ENCODE measurements at places on chromosomes 2 and 18. TPM values are rescaled to one million over a fixed set of nuclear protein-coding genes. Genes with fewer than 3 reads are reported as not detected.

The GAL3ST2 gene
- total RNA-seq: 0.25 TPM

The TSPYL6 gene
- 0.25 TPM for total RNA-seq

The ZC3H6 gene
- total RNA-seq: 2.9 TPM

The CIDEA gene
- not detected for total RNA-seq

The RFX8 gene
- total RNA-seq: 24.1 TPM

The YIPF4 gene
- 27.1 TPM for total RNA-seq

The ANKRD30BL gene
- 0.16 TPM for total RNA-seq

The AQP12A gene
- not detected for total RNA-seq

The SMAD4 gene
- 298 TPM for total RNA-seq

The PTMA gene
- 2,614 TPM for total RNA-seq

The IL36B gene
- not detected for total RNA-seq

The GALNT13 gene
- total RNA-seq: 0.45 TPM

The SYT4 gene
- under 0.01 TPM for total RNA-seq

The GBX2 gene
- 0.25 TPM for total RNA-seq

The LHCGR gene
- total RNA-seq: not detected

The C2orf66 gene
- total RNA-seq: not detected

The RAB17 gene
- 0.54 TPM for total RNA-seq

The CYP27C1 gene
- total RNA-seq: 0.41 TPM

The HOXD8 gene
- 0.45 TPM for total RNA-seq

The B3GNT7 gene
- 0.27 TPM for total RNA-seq

The FAM161A gene
- 8.1 TPM for total RNA-seq

The FNDC4 gene
- 7.3 TPM for total RNA-seq

The C18orf63 gene
- not detected for total RNA-seq

The CDH2 gene
- total RNA-seq: 64.1 TPM
